ENCODE measurements at places on chromosomes 1 and 21.
A peak's percentile ranks its signal among the peaks of the same experiment; 100 is the strongest.

DNA sequence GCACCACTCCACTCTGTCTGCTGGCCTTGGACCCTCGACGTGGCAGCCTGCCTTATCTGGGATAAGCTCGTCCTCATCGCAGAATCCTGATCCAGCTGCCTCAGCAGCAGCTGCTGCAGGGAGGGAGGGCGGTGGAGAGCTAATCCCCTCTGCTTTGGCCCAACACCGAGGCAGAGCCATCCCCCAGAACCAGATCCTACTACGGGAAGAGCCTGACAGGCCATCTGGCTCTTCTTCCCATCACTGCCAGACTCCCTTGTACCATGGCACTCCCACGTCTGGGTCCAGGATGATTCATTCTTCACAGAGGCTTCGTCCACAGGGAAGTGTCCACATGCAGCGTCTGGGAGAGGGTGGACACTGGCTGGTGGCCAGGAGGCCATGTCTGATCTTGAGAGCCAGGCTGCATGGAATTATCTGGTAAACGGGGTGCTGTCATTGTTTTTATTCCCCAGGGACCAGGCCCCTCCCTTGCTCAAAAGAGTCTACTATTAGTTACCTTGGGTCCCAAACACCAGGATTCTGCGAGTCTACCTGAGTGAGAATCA, 14.6 kb upstream of the PKP1 start:
- DNase-seq: no peak

DNA sequence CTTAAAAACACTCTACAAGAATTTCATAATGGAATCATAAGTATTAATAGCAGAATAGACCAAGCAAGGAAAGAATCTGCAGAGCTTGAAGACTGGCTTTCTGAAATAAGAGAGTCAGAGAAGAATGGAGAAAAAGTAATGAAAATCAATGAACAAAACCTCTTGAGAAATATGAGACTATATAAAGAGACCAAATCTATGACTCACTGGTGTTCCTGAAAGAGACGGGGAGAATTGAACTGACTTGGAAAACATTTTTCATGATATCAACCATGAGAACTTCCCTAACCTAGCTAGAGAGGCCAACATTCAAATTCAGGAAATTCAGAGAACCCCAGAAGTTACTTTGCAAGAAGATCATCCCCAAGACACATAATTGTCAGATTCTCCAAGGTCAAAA, 85.6 kb downstream of the GDAP2 start:
- no peak for DNase-seq

- DNase-seq: no peak
These were observed 264 bp downstream of the FCRL3 start for GRCh38 chr1:157700305-157700704.

- DNase-seq: no peak
These were observed 105.5 kb downstream of the KIF26B start for GRCh38 chr1:245260110-245260882.

DNA sequence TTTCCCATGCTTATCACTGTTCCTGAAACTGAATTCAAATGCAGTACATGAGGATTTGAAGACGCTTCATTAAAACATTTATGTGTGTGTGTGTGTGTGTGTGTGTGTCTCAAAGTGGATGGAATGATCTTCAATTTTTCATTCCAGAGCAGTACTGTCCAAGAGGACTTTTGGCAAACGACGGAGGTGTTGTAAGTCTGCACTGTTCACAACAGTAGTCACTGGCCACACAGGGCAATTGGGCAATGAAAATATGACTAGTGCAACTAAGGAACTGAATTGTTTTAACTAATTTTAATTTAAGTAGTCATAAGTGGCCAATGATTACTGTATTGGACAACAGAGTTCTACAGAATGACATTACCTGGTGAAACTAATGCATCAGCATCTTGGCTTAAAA, 5.0 kb downstream of the TAF5L start:
- no peak for DNase-seq

DNA sequence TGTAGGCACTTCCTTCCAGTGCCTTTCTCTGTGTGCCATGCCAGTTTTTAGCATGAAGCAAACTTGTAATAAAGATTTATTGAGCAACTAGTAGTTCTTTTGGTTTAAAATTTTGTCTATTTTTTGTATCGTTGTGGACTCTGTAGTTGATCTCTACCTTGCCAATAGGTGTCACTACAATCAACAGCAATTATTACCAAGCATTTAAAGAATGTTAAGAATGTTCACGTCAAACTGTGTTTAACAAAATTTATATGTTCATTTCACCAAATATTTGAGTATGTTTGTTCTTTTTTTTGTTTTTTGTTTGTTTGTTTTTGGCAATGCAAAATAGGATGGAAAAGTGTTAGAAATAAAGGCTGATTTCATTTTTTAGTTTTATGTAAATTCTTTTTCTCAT, 208.1 kb downstream of the PATJ start:
- no peak for DNase-seq

DNA sequence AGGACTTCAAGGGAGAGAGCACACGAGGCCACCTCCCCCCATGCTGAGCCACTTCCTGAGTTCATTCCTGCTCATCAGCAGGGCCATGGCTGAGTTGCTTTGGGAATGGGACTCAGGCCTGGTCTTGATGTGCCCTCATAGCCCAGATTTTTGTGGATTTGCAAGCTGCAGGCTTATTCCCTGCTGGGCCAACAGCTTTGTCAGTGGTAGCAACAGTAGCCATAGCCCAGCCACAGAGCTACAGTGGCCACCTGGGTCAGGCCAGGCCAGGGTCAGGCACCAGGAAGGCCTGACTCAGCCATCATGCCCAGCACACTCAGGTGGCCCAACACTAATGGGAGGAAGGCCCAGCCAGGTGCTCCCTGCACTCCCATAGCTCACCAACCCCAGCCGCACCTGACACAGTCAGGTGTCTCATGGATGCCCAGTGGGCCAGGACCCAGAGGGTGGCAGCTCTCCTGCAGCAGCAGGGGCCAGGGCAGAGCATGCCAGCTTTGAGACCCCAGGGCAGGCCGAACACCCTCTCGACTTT, 33.5 kb downstream of the EPHA2 start:
- DNase-seq: no peak

- no peak for DNase-seq
These were observed 281.9 kb upstream of the POU3F1 start for GRCh38 chr1:38328278-38329035.

GRCh38 chr1:67948151-67949080, 102.0 kb downstream of the DIRAS3 start:
- no peak for DNase-seq

- no peak for DNase-seq
These were observed 57.9 kb downstream of the DDAH1 start for GRCh38 chr1:85406887-85407533.

GRCh38 chr1:31666263-31666963, 21.7 kb upstream of the PEF1 start:
- no peak for DNase-seq

DNA sequence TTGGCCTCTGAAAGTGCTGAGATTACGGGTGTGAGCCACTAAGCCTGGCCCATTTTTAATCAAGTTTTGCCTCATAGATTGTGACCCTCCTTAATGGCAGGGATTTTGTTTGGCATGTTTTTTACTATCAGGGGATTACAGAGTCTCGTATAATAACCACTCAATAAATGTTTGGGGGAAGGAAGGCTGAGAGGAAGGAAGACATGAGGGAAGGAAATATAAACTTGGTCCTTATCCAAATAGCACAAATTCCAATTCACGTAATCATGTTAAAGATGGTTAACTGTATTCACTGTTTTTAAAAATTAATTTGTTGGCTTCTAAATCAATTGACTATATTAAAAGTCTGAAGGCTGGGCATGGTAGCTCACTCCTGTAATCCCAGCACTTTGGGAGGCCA, 30.9 kb upstream of the SERTAD4 start:
- DNase-seq: no peak

- no peak for DNase-seq
These were observed 35.8 kb upstream of the TTC34 start for GRCh38 chr1:2837316-2837715.

- DNase-seq: no peak
These were observed 17.0 kb downstream of the HIPK1 start for GRCh38 chr1:113946112-113946511.

GRCh38 chr1:154170547-154171222, 15.8 kb upstream of the NUP210L start:
- no peak for DNase-seq

GRCh38 chr1:233543338-233544255, 70.3 kb upstream of the KCNK1 start:
- no peak for DNase-seq

GRCh38 chr1:77768006-77768405, 8.4 kb upstream of the USP33 start:
- no peak for DNase-seq

- peak; percentile 29 for DNase-seq
These were observed 6.7 kb upstream of the WNT2B start for GRCh38 chr1:112501810-112502641.

DNA sequence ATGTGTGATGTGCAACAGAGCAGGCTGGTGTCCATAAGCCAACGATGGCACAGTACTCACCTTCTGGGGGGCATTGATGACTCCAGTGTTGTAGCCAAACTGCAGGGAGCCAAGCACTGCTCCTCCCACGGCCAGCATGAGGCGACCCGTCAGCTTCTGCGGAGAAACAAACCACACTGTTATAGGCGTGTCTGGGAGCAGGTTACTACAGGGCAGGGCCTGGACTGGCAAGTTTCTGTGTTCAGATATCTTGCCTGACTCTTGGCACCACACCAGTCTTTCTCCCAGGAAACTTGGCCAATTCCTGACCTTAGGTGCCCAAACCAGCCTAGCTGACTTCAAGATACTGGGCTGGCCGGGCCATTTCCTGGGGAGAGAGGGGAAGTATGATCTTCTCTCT, 15.5 kb downstream of the SLC2A1 start:
- DNase-seq: no peak

GRCh38 chr1:189220750-189221149, 1256.9 kb downstream of the BRINP3 start:
- no peak for DNase-seq

GRCh38 chr1:29981586-29982239, 741.7 kb downstream of the MATN1 start:
- no peak for DNase-seq

DNA sequence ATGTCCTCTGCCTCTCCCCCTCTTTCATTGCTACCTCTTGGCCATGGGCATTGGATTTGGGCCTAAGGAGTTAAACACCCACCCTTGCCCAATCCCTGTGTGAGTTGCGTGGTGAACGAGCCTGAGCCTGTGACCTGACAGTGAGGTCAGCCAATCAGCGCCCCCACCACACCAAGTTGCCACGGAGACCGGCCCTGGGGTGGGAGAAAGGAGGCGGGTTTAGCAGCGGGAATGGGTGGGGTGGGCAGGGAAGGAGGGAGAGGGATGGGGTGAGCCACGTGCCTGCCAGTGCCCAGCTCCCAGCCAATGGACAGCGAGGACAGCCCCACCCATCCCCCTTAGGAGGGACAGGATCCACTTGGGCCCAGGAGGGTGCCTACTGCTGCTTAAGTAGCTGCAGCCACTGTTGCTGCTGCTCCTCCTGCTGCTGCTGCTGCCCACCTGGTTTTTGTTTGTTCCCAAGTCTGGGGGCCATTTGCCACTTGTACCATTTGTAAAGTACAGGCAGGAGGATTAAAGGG, 9.5 kb downstream of the ZBTB7B start:
- peak; percentile 62 for DNase-seq

GRCh38 chr1:209996348-209996747, 58.3 kb downstream of the SYT14 start:
- no peak for DNase-seq

DNA sequence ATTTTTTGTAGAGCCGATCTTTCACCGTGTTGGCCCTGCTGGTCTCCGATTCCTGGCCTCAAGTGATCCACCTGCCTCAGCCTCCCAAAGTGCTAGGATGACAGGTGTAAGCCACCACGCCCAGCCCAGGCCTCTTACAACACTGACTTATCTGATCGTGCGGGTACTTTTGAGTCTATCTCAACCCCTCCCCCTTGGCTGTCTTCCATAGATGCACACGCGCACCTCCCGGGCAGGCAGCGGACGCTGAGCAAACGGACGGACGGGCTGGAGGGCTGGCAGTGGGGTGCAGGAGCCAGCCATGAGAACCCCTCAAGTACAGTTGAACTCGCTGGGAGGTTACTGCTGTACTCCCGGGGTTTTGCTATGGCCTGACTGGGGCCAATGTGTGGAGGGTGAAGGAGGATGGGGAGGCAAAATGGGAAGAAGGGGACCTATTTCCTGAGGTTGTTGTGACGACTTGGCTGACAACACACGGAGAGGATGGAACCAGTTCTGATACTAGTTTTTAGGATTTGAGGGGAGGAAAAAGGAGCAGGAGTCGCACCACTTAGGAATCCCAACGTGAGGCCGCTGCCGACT, 959 bp downstream of the CD58 start:
- peak; percentile 18 for DNase-seq

- DNase-seq: no peak
These were observed 973 bp downstream of the SDF4 start for GRCh38 chr1:1230656-1231399.

DNA sequence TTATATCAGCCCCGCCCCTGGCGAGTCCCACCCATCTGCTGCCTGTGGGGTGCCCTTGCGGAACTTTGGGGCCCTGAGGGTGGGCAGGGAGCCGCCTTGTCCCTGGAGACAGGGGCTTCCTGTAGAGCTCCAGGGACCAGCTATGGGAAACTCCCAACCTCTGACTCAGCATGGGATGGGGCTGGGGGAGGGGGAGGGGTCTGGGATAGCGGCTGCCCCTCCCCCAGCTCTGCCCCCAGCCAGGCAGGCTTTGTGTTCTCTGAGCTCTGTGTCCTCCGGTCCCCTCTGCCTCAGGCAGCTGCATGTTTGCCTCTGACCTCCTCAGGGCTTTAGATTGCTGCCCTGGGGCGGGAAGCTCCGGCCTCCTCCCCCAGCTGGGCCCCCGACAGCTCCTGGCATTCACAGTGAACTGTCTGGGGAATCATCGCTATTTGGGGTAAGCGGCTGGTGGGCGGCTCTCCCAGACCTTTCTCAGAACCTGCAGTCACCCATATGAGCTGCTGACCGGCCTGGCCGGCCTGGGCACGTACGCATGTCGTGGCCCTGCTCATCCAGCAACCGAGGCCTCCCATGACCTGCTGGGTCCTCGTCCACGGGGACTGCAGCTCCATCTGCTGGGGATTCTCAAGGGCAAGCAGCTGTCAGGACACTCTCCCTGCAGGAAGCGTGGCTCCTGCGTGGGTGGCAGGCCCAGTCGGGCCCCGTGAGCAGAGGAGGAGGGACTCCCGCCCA, 17.1 kb downstream of the ARHGEF16 start:
- DNase-seq: no peak

GRCh38 chr1:157105988-157106812, 6.6 kb upstream of the ETV3L start:
- DNase-seq: no peak

All from NCI-H774 (cell line).